Stimulated activated CD8-positive, alpha-beta memory T cell treated with anti-CD3 and anti-CD28 coated beads, Interleukin-4, amount 100 ng/mL, for 1 hour (primary cell): ENCODE measurements at places on chromosomes 4 and X.

DNA sequence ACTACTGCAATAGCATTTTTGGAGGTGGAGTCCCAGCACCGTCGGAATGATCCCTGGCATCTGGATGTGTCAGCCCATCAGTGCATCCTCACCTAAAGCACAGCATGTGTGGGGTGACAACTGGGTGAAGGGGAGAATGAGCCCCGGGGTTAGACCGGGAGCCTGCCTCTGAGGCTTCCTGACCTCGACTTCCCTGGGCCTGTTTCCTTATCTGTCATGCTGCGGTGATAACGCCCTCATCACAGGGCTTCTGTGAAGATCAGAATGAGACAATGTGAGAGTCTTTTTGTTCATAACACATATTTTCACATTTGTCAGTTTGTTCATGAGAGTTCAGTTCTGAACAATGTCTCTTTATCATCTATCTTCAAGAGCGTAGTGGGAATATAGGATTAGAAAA, 31.1 kb upstream of the PDLIM3 start:
- no peak for DNase-seq

DNA sequence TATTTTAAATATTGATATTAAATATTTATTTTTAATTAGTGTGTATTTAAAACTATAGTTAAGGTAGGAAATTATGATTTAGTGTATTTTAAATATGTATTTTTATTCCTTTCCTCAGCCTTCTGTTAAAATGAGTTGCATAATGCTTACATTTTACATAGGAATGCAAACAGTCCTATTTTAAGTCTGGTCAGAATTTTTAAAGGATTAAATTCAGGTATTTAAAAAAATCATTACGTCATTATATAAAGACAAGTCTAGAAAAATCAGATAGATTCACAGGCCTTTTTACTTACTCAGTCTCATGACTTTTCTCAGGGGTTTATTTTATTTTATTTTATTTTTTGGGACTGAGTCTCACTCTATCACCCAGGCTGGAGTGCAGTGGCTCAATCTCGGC, 50.4 kb upstream of the RPA4 start:
- no peak for DNase-seq

- DNase-seq = no peak
Observed at GRCh38 chrX:112736310-112736709, 56.6 kb upstream of the LHFPL1 start.

DNA sequence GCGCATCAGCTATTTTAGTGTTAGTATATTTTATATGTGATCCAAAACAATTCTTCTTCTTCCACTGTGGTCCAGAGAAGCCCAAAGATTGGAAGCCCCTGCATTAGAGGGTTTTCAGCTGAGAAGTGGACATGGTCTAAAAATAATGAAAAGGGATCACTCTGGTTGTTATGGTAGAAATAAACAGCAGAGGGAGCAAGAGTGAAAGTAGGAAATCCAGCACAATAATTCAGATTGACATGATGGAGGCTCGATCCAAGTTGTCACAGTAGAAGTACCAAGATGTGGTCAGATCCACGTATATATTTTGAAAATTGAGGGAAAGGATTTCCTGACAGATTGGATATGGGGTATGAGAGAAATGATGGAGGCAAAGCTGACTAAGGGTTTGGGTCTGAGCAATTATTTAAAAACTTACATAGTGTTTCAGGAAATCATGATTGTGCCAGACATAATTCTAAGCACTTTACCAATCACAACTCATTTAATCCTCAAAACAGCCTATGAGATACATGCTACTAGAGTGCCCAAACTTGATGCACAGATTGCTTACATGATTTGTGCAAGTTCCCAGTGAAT, 17.0 kb upstream of the TMEM144 start:
- DNase-seq = no peak

DNA sequence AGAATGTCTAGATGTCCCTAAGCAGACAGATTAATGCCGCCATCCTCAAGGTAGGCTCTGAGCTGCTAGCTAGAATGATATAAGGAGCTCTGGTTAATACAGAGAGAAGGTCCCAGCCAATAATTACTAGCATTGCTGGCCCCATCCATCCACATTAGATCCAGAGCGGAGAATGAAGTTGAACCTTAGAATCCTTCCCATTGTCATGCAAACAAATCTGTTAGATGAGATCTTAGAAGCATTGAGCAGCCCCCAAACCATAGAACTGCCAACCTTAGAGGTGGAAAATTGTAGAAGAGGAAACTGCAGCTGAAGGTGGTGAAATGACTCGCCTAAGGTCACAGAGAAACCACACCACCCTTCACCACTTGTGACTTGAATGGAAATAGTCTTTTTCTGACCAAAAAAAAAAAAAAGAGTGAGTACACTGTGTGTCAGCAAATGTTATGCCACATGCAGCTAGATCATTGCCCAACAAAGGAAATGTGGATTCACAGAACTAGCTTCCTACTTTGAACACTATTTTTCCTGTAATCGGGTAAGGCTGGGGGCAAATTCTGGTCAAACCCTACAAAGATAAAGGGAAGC, 162.1 kb downstream of the SMIM20 start:
- DNase-seq = no peak

GRCh38 chr4:158211222-158211621, 936 bp downstream of the TMEM144 start:
- DNase-seq = no peak

DNA sequence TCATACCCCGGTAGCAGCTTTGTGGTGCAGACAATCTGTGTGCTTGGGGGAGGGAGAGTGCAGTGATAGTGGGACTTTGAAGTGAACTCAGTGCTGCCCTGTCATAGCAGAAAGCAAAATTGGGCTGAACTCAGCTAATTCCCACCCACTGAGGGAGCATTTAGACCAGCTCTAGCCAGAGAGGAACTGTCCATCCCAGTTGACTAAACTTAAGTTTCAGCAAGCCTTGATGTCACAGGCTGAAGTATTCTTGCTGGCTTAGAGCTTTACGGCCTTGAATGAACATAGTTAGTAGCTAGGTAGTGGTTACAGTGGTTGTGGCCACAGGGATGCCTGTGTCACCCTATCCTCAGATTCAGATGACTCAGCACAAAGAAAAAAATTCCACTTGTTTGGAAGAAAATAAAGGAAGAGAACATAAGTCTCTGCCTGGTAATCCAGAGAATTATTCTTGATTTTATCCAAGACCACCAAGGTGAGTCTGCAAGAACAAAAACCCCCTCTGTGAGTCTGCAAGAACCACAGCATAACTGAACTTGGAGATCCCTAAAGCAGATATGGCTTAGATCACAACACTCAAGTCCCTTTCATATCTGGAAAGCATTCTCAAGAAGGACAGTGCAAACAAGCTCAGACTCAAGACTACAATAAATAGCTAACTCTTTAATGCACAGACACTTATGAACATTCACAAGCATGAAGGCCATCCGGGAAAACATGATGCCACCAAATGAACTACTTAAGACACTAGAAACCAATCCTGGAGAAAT, 39.4 kb downstream of the ADH7 start:
- DNase-seq = no peak

- DNase-seq = no peak
Observed at GRCh38 chrX:106959901-106960300, 39.7 kb downstream of the CLDN2 start.

GRCh38 chrX:13863324-13863723, 46.4 kb upstream of the GPM6B start:
- no peak for DNase-seq

DNA sequence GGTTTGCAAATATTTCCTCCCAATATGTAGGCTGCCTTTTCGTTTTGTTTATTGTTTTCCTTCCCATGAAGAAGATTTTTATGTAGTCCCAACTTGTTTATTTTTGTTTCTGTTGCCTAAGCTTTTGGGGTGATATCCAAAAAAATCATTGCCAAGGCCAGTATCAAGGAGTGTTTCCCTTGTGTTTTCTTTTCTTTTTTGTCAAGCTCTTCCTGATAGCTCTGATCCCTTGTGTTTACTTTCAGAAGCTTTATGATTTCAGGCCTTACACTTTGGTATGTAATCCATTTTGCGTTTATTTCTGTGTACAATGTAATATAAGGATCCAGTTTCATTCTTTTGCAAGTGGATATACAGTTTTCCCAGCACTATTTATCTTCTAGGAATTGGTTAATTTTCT, 93.9 kb downstream of the KLHL13 start:
- DNase-seq = no peak
